Muscle of arm (tissue), 14 donors: ENCODE measurements at places on chromosomes 4 and X. TPM values are rescaled to one million over a fixed set of nuclear protein-coding genes. Genes with fewer than 3 reads are reported as not detected.

DNA sequence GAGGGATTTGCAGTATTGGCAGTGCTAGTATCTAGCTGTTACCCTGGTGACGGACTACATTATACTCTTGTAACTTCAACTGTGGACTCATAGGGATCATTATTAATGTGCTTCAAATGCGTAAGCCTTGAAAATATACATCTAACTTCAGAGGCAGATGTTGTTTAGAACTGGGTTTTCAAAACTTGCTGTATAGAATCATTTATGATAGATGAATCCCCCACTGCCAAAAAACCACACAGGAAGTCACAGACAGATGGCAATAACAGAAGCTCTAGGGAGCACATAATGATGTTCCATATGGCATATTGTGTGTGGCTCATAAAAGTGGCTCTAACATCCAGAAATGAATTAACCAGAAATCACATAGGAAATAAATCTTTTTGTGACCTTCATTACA lies 62.3 kb upstream of the RELL1 start:
- no peak for DNase-seq

Gene CTAG2
- not detected for polyA plus RNA-seq

Gene SSX2
- not detected for polyA plus RNA-seq

GRCh38 chr4:69376450-69376849 lies 96.2 kb downstream of the UGT2B28 start:
- DNase-seq, result no peak

DNA sequence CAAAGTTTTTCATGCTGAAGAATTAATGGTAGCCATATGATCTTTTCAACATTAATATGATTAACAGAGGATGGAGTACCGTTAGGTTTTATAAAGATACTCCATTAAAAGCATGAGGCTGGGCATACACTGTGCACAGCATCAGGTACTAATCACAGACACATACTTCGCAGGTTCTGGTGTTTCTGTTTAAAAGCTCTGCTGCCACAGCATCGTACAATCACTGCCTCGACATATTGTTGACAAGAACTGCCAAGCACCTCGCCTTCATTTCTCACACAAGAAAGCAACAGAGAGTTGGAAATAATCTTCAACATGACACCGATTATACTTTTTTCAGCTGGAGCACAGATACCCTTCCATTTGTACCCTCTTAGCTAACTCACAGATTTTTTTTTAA lies 753.4 kb upstream of the FAM241A start:
- no peak for DNase-seq

DNA sequence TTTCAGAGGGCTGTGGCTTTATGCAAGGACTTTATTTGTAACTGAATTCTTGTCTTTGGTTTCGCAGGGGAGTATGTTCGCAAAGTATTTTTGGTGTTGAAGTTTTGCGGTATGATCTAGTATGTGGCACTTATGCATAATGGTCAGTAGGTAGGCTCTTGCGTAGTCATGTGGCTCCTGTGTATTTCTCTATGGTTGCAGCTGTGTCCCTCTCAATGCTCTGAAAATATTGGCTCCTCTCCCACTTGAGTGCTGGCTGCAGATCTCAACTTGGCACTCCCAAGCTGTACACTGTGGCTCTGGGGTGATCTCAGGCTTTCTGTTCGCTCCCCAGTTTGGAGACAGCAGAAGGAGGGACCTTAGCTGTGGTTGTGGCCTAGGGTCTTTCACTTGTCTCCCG lies 24.8 kb downstream of the ARMCX5 start:
- no peak for DNase-seq

- no peak for DNase-seq
These were observed 310.2 kb downstream of the UNC5C start for GRCh38 chr4:95238554-95238953.

- DNase-seq, result no peak
These were observed 61.9 kb upstream of the FAM47B start for GRCh38 chrX:34880656-34881055.

GRCh38 chrX:138872537-138872936 lies 161.0 kb upstream of the FGF13 start:
- no peak for DNase-seq

GRCh38 chrX:103343105-103343504 lies 13.1 kb downstream of the TCEAL7 start:
- peak; percentile 38 for DNase-seq

DNA sequence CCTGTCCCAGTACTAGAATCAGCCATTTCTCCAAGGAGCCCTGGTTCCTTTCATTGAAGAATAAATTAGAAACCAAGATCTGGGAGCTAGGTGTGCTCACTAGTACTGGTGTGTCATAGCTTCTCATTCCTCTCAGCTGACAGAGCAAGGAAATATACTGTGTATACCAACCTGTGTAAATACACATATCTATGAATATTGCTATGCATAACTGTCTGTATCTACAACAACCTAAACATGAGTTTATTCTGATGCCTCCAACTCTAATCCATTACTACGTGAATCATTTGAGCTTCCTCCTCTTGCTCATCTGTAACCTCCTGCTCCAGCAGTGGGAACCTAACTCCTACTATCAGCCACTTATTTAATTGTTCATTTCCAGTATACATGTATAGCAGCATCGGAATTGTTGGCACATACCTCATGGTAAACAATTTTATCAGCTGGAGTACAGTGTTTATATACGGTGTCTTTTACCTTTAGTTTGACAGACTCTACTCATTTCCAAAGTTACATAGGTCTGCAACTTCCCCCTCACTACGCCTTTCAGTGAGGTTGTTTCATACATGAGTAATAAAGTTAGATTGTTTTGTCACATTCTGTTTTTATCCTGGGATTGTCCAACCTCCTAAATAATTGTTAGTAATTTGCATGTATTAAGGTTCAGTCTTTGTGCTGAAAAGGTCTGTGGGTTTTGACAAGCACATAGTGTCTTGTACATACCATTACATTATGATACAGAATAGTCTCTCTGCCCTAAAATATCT lies 7.1 kb upstream of the SCRG1 start:
- DNase-seq, result no peak

Gene STARD8
- 21.9 TPM for polyA plus RNA-seq

Gene SMIM31
- not detected for polyA plus RNA-seq

GRCh38 chr4:1721666-1722550 lies 587 bp downstream of the TACC3 start:
- no peak for DNase-seq

Gene ARHGAP36
- 520 TPM for polyA plus RNA-seq

- DNase-seq, result no peak
These were observed 9.5 kb upstream of the ETNPPL start for GRCh38 chr4:108772402-108772801.

- peak; percentile 45 for DNase-seq
These were observed 7.0 kb downstream of the ENOX2 start for GRCh38 chrX:130896026-130896425.

Gene SPANXA2
- polyA plus RNA-seq, result not detected

- no peak for DNase-seq
These were observed 405.9 kb upstream of the PITX2 start for GRCh38 chr4:111028795-111029194.

Gene CCNB3
- 1.4 TPM for polyA plus RNA-seq

DNA sequence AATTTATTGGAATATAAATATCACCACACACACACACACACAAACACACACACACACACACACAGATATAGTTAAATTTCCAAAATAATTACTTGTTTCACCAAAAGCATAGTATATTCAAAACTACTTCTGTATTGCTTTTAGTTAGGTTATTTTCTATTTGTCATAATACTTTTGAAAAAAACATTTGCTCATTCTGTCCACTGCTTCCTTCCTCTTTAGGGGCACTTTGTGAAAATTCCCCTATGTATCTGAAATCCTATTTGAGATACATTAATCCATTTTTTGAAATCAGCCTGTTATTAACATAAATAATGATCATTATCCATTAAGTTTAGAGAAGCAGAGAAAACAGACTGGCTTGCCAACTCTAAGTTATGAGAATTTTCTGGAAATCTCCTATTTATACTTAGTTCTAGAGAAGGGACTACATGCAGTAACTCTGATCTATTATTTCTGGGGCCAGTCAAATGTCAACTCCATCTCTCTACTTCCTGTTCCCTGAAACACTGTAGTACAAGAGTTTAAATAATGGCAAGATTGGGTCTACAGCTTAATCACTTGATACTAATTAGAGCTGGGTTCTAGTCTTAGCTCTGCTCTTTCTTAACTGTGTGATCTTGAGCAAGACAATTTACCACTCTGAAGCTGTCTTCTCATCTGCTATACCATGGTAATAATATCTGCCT lies 54.4 kb upstream of the GPR174 start:
- DNase-seq, result no peak
